NT2/D1 (cell line): ENCODE measurements at places on chromosomes 5 and 9.

DNA sequence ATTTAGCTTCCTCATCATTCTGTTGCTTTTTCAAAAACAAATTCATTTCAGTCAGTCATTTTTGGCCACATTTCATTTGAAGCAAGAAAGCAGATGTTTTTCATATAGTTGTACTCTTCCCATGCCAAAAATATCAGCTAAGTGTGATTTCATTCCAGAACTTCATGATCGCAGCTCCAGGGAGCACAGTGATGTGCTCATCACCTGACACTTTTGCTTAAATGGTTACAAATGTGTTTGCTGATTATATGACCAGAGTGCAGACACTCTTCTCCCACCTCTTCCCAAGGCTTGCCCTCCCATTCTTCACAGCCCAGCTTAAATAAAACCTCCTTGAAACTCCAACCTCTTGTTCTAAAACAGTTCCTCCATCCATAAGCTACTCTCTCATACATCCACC lies 32.6 kb downstream of the GABRB2 start:
- no peak for DNase-seq

DNA sequence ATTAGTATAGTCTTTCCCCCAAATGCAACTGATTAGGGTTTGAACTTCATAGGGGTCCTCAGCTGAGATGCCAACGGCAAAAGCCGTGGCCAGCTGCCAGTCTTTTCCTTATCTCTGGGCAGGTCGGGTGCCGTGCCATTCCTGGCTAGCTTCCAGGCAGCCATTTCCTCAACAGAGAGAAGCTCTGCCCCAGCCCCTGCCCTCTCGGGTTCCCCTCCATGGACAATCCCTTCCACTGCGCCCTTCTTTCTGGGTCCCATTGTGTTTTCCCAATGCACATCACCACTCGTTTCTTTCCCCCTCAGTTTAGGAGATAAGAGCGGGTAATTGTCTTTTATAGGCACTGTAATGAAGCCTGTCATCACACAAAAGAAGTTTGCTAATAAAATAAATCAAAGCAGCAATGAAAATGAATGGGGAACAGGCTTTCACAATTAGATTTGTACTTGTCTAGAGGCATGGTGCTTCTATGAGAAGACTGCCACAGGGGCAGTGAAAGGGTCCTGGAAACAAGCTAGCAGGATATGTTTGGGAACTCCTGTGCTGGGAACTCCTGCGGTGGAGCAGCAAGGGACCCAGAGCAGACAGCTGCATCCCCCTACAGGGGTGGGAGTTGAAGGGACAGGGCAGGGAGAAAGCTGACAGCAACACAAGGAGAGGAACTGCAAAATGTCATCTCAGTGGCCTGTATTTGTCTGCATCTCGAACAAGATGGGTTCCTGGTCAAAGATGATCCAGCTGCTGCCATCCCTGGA lies 48.0 kb upstream of the SAP30L start:
- DNase-seq, result no peak

DNA sequence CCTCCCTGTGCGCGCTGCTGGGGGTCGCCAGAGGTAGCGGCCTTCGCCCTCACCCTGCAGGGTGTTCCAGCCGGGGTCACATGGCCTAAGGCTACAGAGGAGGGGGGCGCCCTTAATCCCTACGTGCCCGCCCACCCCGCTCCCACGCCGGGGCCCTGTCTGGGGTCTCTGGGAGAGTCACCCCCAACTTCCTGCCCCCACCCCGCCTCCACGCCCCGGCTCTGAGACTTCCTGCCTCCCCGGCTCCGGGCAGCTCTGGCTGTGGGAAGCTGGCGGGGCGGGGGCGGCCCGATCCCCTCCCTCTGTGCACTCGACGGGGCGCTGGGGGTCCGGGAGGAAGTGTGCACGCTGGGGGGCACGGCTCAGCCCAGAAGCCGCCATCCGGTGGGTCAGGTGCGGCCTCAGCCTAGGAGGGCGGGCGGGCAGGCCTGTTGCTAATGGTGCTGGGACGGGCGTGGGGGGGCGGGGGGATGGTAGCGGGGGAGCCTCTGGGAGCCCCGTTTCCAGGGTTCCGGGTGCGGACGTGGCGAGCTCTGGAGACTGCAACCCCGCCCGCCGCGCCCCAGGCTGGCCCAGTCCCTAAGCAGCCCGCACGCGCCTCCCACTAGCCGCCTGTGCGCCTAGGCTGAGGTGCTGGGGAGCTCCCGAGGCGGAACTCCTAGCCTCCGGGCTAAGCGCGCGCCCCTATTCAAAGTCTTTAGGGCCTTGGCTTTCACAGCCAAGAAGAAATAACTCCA lies 61.6 kb downstream of the CXXC5 start:
- DNase-seq, result no peak

- DNase-seq, result no peak
These were observed 133.9 kb downstream of the PLK2 start for GRCh38 chr5:58326022-58326421.

- DNase-seq, result no peak
These were observed 39.3 kb upstream of the KCNIP1 start for GRCh38 chr5:170464280-170465127.

GRCh38 chr9:114446672-114447450 lies 58.4 kb downstream of the WHRN start:
- DNase-seq, result no peak

- no peak for DNase-seq
These were observed 29.5 kb upstream of the LHFPL2 start for GRCh38 chr5:78677777-78678668.

DNA sequence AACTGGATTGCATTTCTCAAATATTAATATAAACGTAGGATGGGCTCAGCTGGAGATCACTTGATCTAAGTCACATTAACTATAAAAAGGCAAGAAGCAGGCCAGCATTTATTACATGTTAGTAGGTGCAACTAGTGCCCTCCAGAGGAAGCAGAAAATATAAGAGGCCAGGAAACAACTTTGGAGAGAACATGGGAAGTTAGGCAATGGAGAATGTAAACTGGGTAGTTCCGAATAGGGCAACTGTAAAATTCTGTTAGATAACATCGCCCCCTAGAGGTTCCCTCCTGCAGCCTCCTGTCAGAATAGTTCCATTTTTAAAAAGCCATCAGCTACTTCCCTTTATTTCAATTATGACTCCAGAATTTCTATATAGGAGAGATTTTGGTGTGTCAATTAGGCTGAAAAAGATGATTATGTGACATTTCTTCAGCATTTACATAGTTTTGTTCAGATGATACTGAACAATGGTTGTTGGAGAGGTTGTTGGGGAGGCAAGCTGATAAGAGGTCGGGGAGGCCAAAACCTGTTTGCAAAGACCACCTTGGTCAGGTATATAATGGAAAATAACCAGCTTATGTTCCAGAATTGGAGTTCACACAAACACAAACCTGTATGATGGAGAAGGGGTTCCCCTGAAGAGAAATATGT lies 22.4 kb downstream of the CCL28 start:
- peak; percentile 32 for DNase-seq

- DNase-seq, result no peak
These were observed 373.6 kb upstream of the SGCD start for GRCh38 chr5:155953335-155953734.

- DNase-seq, result no peak
These were observed 60.7 kb downstream of the PRELID2 start for GRCh38 chr5:145774442-145774841.

- DNase-seq, result no peak
These were observed 6.9 kb upstream of the OLFM1 start for GRCh38 chr9:135080286-135081263.

DNA sequence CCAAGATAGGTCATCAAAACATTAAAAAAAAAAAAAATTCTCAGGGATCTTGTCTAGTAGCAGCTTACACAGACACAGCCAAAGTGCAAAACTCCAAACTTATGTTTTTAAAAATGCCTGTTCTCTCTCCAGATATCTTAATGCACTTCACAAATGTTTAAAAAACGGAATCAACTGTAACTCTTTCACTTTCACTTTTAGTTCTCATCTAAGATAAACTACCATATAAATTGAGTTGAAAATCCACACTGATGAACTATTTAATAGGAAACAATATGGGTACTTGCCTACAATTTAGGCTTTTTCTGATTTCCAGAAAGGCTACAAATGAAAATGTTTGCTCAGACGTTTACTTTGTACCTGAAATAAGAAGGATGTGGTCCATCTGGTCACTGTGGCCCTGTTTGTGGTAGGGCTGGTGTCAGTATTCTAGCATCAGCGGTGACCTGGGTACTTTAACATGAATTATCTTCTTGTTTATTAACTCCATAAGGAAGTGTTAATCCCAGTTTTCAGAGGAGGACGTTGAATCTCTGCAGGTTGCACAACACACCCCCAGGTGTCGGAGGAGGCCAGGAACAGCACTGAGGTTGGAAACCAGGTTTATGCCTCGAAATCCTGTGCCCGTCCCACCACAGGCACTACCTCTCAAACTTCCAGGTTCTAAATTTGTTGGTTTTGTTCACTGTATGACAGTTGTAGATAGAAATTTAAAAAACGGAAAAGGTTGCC lies 13.3 kb upstream of the LPCAT1 start:
- DNase-seq, result no peak

DNA sequence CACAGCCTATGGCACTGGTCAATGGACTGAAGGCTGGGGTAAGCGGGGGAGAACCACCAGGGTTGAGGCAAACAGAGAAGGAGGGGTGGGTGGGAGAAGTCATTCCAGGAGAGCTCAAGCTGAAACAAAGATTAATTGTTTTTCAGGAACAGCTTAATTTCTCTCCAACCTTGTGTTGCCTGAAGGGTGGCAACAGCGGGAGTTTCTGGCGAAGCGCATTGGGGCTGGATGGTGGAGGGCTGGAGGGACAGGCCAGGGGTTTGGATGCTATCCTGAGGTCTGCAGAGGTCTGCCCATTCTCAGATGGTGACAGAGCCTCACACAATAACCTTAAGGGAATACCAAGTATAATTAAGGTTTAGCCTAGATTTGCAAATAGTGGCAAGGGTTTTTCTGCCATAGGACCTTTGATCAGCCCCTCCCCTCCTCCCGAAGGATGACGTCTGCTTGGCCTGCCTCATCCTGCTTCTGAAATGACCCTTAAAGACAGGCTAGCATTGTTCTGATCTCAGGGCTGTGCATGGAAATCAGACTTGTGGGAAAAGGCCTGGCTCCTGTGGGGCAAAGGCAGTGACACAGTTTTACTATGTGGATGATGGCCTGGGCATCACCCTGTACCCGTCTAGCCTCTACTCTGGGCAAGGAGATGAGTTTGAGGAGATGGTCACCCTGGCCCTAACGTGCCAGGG lies 32.7 kb downstream of the PSD2 start:
- DNase-seq, result no peak

DNA sequence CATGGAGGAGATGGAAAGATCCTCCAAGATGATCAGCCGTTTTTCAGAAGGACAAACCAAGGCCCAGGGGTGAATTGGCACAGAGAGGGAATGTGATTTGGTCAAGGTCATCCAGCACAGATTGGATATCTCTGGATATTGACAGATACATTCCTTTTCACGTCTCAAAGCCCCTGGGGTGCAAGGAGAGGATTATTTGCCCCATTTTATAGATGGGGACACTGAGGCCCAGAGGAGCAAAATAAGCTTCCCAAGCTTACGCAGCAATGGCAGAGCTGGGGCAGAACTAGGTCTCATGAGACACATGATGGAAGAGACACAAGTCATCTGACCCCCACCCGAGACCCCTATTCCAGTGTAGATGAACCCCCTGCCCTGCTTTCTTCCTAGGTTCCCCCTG lies 895 bp upstream of the PDGFRB start:
- DNase-seq, result no peak

GRCh38 chr5:135161221-135161620 lies 127.2 kb upstream of the PITX1 start:
- no peak for DNase-seq

DNA sequence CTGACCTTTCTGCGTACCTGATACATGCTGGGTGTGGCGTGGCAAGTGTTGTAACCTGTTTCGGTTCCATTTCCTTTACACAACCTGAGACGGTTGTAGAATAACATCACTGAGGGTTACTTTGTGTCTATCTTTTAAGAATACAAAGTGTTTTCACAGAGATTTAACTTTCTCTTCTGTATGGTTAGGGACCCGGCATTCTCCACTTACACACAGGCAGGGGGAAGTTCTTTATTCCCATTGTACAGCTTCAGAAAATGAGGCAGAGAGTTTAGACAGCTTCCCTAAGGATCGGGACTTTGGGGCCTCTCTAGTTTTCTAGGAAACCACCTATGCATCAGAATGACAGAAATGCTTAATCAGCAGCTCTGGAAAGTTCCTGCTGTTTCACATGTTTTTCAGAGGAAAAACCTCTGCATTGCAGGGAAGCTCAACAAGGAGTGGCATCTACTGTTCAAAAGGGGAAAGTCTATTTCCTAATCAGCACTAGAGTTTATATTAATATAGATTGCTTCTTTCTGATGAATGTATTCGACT lies 41.3 kb downstream of the CAST start:
- no peak for DNase-seq

GRCh38 chr9:97904725-97905124 lies 17.6 kb downstream of the TRMO start:
- no peak for DNase-seq

DNA sequence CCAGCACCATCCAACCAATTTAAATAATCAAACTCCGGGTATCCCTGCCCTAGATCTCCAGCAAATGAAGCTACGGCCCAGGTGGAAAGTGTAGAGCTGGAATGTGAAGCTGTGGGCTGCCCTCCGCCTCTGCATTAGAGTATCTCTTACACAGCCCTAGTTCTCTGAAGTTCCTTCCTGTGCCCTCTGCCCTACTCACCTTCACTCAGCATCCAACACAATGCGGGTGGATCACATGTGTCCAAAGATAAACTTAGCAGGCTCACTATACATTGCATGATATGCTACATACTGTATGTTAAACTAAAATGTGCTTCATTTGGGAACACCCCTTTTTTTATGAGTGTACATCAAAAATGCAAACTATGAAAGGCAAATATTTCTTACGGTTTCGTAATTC lies 70.0 kb upstream of the RAD23B start:
- no peak for DNase-seq

DNA sequence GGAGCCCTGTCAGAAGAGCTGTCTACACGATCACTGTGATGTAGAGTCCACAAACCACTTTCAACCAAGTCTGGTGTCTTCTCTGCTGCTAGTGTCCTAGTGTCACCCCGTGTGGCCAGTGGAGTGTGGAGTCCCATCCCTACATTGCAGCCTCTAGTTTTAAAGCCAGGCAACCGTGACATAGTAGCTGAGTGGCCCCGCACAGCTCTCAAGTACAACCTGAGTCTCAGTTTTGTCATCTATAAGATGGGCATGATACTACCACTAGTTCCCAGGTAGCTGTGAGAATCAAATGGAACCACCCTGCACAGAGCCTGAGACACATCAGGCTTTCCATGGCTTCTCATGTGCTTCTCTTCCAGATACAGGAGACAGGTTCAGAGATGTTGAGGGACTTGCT lies 43.2 kb upstream of the AKNA start:
- DNase-seq, result no peak
